ENCODE measurements at places on chromosomes 6 and 20.

- DNase-seq = no peak
Observed at GRCh38 chr6:158322724-158323560, 10.7 kb downstream of the TULP4 start.

- DNase-seq = no peak
Observed at GRCh38 chr20:51404297-51405060, 138.0 kb downstream of the NFATC2 start.

DNA sequence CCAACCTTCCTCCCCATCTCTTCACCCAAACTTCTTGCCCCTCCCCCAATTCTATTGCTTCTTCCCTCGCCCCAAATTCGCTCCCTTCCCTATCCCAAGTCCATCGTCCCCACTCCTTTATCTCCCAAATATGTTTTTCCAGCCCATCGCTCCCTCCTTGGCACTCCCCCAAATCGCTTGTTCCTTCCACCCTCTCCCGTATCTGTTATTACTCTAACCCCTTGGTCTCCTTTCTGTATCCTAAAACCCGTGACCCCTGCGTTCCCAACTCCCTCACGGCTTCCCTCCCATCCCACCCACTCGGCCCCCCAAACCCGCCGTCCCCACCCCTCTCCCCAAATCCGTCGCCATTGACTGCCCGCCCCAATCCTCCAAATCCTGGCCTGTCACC is 584 bp downstream of the MTCH1 start:
- no peak for DNase-seq

GRCh38 chr6:40359808-40360207 is 227.4 kb downstream of the LRFN2 start:
- DNase-seq = peak; percentile 75

GRCh38 chr20:60060593-60060992 is 102.4 kb downstream of the CDH26 start:
- no peak for DNase-seq

- no peak for DNase-seq
Observed at GRCh38 chr20:5923493-5923892, 26.8 kb downstream of the TRMT6 start.

DNA sequence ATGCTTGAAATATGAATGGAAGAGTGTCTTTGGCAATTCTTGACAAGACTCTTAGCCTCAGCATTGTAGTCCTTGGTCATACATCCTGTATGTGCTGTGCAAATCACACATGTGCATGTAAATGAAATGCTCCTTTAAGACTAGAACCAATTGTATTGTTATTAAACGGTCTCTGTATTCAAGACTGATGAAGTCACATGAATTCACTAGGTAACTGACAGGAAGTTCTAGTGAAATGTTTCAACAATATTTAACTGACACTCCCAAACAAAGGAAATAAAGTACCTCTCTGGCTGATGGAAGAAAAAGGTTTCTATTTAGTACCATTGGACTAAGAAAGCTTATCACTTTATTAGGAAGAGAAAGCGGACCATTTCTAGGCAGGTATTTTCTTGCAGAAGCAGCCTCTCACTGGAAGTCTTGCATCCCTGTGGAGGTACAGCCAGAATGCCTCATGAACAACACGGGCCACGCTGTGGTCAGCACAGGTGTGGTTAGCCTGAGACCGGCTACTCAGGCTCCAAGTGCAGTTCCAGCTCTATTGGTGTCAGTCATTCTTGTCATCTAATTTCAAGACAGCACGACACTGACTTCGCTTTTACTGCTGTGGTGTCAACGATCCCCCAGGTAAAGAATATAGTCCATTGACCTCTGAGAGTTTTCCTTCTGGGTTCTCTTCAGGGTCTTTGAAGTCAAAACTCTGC is 17.3 kb downstream of the PPP1R3G start:
- no peak for DNase-seq

- DNase-seq = peak; percentile 21
Observed at GRCh38 chr6:158475344-158476302, 84.3 kb upstream of the TMEM181 start.

- DNase-seq = no peak
Observed at GRCh38 chr6:107511511-107511993, 21.6 kb downstream of the SOBP start.

- DNase-seq = no peak
Observed at GRCh38 chr6:125818225-125818657, 27.5 kb downstream of the NCOA7 start.

DNA sequence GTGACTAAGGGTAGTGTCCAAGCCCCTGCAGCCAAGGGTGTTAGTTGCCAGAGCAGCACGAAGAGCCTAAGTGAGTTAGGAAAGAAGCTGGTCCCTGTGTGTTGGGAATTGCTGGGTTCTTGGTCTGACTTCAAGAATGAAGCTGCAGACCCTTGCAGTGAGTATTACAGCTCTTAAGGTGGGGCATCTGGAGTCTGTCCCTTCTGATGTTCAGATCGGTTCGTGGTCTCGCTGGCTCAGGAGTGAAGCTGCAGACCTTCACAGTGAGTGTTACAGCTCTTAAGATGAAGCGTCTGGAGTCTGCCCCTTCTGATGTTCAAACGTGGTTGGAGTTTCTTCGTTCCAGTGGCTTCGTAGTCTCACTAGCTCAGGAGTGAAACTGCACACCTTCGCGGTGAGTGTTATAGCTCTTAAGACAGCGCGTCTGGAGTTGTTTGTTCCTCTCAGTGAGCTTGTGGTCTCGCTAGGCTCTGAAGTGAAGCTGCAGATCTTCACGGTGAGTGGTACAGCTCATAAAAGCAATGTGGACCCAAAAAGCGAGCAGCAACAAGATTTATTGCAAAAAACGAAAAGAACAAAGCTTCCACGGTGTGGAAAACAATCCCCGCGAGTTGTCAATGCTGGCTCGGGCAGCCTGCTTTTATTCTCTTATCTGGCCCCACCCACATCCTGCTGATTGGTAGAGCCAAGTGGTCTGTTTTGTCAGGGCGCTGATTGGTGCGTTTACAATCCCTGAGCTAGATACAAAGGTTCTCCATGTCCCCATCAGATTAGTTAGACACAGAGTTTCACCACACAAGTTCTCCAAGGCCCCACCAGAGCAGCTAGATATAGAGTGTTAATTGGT is 31.8 kb downstream of the PXDC1 start:
- no peak for DNase-seq

DNA sequence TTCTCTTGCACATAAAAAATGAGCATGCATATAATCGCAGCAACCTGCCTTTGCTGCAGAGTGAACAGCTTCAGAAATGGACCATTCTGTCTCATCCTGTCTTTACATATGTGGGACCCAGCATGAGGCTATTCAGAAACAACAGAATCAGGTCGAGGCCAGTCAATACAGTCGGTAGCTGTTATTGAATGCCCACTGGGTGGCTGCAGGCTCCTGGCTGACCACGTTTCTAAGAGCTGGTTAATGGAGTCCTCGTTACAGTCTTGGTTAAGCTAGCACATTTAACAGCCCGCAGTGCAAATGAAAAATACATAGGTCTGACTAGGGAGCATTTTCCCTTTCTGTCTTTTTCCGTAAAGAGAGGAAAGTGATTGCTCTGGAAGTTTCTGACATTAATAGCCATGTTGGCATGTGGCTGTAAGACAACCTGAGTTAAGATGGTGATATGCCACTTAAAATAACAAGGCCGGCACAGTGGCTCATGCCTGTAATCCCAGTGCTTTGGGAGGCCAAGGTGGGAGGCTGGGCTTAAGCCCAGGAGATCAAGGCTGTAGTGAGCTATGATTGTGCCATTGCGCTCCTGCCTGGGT is 75.0 kb downstream of the SHLD1 start:
- peak; percentile 48 for DNase-seq

DNA sequence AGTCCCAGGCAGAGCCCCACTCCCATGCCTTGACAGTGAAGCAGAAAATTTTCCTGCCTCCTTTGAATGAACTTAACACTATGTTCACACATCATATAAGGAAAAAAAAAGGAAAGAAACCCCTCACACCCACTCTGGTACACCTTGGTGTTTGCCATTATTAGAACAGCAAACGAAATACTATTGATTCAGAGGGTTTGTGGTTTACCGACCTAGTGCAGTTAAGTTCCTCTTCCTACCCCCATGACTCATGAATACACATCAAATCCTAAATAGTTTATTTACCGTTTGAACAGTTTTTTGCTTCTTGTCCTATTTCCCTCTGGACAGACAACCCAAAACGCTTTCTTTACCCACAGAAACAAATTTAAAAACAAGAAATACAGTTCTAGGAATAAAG is 237.7 kb downstream of the FOXA2 start:
- DNase-seq = no peak
